ENCODE measurements at places on chromosomes 12 and 14.

GRCh38 chr12:124699909-124700308 lies 132.5 kb upstream of the NCOR2 start:
- DNase-seq = peak; percentile 85

DNA sequence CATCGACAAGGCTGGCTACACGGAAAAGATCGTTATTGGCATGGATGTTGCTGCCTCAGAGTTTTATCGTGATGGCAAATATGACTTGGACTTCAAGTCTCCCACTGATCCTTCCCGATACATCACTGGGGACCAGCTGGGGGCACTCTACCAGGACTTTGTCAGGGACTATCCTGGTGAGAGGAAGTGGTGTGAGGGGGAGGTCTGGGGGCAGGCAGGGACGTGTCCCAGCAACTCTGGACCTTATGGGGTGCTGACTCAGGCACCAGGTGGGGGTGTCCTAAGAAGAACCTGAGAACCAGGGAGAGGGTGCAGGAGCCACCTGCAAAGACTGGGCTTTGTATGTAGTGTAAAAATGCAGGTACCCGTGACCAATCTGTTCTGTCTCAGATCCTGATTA lies 5.2 kb downstream of the ENO2 start:
- no peak for DNase-seq

DNA sequence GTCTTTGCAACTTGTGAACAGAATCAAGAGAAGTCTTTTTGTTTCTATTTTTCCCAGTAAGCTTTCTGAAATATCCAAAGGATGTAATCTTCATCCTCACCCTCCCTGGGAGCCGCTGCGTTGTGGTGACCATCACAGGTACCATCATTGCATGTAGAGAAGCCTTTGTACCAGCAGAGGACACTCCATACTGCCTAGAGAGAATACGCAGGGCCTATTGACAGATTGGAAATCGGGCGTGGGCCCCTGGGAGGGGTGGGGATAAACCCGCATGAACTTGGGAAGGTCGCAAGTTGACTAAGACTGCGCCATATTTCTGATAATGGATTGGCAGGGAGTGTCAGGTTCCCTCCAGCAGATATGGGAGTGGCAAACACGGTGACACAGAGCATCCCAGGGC lies 12.7 kb downstream of the KRT1 start:
- DNase-seq = peak; percentile 15

DNA sequence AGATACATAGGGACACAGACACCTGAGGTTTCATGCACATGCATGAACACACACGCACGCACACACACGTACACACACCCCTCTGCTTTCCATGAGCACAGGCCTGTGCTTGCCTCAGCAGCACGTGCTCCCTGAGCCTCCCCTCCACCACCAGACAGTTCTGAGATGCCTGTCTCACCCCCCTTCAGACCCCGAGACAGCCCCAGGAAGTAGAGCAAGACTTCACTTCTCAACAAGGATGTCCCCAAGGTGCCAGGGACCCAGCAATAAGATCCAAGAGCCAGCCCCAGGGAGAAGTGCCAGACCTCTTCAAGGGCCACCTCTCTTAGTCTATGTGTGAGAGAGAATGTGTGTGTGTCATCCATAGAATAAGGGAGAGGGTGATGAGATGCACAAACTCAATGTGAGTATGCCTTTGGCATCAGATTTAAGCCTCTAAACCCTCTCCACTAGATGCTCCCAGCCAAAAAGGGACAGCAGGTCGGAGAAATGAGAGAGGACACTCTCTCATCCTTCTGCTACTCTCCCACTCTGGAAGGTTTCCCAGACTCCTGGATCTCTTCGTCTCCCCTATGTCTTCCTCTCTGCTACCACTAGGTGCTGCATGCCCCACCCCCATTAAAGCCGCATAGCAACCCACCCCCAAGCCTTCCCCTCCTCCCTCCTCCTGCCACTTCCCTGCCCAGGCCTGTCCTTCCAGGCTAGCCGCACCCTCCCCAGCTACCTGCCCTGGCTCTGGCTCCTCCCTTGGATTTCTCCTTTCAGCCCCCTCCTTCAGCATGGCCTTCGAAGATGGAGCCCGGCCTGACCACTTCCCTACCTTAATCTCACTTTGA lies 7.7 kb downstream of the RARG start:
- DNase-seq = no peak

GRCh38 chr12:100279607-100280244 lies 12.7 kb downstream of the SCYL2 start:
- no peak for DNase-seq
